ENCODE measurements at places on chromosomes 13 and 19.
A peak's percentile ranks its signal among the peaks of the same experiment; 100 is the strongest.

- DNase-seq = no peak
These were observed 384 bp downstream of the TRAPPC2B start for GRCh38 chr19:57363688-57364181.

GRCh38 chr13:43294412-43294811 is 271.0 kb downstream of the DNAJC15 start:
- no peak for DNase-seq

- no peak for DNase-seq
These were observed 24.4 kb upstream of the URAD start for GRCh38 chr13:28012896-28013295.

GRCh38 chr13:113147206-113147605 is 11.2 kb upstream of the PROZ start:
- DNase-seq = no peak

GRCh38 chr13:76446191-76446590 is 440.0 kb downstream of the KCTD12 start:
- DNase-seq = no peak

- DNase-seq = no peak
These were observed 75.9 kb upstream of the DOCK9 start for GRCh38 chr13:99053636-99054233.

DNA sequence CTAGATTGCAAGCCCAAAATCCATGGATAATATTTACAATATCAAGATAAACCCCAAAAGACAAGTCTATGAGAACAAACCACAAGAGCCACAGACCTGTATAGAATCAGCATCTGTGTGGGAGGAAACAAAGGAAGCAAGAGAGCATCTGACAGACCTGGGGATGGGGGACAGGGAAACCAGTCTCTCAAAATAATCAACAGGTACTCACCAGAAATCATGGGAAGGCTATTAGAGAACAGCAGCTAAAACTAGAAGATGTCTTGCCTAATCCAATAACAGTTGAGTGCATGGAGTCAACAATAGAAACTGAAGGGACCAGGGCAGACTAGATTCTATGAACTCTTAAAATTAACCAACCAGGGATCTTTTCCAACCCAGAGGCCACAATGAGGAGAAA is 8.7 kb downstream of the SLC6A16 start:
- DNase-seq = no peak

DNA sequence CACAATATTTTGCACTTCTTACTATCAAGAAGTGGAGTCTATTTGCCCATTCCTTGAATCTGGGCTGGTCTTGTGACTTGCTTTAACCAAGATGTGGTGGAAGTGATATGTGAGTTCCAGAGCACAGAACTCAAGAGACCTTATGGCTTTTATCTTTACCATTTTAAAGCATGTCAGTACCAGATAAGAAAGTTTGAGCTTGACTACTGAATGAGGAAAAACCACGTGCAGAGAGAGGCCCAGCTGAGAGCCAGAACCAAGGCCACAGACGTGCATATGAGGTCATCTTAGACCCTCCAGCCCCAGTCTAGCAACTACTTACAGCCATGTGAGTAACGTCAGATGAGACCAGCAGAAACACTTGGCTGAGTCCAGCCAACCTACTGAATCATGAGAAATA is 6.3 kb upstream of the CDK8 start:
- DNase-seq = no peak

- peak; percentile 62 for DNase-seq
These were observed at the start of gene PTPRS for GRCh38 chr19:5340637-5341447. Gene PTPRS, minus strand, starts transcription at chr19:5340812. Its CDS starts 54,672 bp downstream, at chr19:5286140.

GRCh38 chr19:16897856-16898161 is 9.0 kb downstream of the F2RL3 start:
- no peak for DNase-seq

DNA sequence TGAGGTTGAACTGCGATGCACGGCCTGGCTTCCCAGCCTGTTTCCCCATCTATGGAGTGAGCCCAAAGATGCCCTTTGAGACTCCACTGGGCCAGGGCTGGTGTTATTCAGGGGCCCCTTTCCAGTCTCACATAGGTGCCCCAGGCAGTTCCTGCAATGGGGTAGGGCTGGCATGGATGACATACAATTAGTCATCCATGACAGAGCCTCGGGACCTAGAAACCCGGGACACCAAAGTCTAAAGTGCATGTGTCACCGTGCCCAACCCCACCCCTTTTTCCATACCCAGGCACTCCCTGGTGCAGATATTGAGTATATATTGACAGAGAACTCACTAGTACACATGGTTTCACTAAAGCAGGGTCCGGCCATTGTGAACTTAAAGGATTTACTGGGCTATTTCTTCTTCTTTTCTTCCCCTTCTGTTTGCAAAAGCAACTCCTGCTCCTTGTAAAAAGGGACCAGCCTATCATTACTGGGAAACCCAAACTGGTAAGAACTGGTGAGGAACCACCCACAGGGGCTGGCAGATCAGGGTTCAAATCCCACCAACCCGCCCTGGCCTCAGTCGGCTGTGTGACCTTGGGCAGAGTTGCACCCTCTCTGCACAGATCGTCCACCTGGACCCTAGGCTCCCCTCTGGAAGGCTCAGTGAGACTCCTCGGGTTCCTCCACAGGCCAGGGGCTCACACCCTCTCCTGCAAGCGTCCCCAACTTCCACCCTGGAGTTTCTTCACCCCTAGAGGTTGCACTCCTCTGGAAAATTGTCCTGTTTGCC is 2.7 kb downstream of the B3GNT3 start:
- peak; percentile 42 for DNase-seq

DNA sequence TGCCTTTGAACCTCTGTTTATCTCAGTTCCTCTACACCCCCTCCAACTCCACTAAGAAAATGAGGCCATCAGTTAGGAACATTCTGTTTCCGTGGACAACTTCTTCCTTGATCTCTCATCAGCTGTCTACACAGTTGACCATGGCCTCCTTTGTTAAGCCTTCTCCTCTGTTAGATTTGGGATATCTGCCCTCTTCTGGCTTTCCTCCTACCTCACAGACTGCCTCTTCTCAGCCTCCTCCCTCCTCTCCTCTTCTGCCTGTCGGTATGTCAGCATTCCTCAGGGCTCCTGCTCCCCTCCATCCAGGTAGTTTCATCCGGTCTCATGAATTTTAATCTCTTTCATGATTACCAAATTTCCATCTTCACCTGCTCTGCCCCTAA is 454.9 kb downstream of the FOXO1 start:
- DNase-seq = no peak

DNA sequence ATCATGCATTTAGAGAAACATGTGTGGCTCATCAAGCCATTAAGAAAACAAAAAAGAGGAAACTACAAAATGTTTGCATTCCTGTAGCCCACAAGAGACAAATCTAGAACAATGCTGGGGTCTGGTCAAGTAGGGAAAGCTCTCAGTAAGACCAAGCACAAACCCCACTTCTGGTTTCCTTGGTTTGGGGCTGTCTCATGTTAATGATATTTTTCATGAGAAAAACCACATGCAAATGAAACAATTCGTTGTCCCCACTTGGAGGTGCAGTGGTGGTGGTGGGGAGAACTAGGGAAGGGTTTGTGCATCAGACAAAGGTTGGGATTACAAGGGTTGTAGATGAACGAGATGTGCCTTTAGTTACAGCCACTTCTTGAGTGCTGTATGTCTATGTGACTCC is 7.0 kb upstream of the RB1 start:
- no peak for DNase-seq

DNA sequence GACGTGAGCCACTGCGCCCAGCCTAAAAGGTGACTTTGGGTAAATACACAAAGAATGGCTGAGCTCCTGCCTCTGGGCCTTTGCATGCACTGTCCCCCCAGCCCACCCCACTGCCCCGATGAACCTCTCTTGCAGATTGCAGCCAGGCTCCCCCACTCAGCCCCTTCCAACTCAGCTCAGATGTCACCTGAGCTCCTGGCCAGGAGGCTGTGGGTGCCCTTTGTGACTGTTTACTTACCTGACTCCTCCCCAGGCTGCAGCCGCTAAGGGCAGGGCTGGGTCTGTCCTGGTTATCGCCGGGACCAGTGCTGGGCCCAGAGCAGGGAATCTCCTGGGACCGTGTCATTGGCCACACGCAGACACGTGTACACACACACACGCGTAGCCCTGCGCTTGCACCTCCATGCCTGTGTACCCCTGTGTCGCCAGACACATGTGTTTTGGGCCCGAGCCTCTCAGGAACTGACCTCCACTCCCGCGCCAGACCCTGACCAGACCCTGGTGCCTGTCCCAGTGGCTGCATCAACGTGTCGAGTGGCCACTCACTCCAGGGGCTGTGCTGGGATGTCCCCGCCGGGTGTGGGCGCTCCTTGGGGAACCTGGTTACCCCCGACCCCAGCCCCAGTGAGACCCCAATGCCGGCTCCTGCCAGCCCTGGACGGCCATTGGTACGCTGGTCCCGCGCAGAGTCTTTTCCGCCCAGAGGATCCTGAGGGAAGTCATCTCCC is 18.7 kb downstream of the EFNA2 start:
- no peak for DNase-seq
